Fibroblast of upper back skin (primary cell): ENCODE measurements at places on chromosomes 4 and X.

- DNase-seq, result peak; percentile 99
Observed at GRCh38 chr4:40990236-40990898, 224.0 kb downstream of the APBB2 start.

DNA sequence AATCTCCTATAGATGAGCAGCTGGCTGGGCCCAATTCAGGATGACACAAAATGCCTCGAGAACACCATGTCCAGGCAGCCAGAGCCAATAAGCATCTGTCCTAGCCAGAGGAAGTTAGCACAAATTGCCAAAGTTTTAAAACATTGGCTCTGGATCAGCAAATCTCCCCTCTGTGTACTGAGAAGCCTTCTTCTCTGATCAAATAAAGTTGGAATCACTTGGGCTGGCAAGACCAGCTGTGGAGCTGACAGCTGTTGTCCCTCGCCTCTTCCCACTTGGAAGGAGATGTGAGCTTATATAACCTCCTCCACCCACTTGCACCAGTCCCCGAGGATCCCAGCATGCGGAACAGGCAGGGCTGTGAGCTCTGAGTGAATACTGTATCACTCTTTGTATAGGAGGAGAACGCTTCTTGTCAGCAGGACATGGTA is 183.9 kb downstream of the OPHN1 start:
- no peak for DNase-seq

DNA sequence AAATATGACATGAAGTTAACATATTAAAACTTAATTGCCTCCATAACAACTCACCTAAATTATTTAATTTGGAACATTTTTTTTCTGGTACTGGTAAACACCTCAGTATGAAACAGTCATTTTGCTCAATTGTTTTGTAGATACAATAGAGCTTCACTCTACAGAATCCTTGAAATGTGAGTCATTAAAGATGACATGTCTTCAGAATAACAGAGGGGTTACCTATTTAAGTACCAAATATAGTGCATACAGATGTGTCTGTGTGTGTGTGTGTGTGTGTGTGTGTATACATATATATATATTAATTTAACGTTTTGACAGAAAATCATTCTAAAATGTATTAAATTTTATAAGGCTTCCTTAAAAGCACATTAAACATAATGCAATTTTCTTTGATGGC is 297.6 kb downstream of the INPP4B start:
- no peak for DNase-seq

GRCh38 chr4:145388043-145388442 is 93.6 kb upstream of the SMAD1 start:
- DNase-seq, result peak; percentile 6

DNA sequence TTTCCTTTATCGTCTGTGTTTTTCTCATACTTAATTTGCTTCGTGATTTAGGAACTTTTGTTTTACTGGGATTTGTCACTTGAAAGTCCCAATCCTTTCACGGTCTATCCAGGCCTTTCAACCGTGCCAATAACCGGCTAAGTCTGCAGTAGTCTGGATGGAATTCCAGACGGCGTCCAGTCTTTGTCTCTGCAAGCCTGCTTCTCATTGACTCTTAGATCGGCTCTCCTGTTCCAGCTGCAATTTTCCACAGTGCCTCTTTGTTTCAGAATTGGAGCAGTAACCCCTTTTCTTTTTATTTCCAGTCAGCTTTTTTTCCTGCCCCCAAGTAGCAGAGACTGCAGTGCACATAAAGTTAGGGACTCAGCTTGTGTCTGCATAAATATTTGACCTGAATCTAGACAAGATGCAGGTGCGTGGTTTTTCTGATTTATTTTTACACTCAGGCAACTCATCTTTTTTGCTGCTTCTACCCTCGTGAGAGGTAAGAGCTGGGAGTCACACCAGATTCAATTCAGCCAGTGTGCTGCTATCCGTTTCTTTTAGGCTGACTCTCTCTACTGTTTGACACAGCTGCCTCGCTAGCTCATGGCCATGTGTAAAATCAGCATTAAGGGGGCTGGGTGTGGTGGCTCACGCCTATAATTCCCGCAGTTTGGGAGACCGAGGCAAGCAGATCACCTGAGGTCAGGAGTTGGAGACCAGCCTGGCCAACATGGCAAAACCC is 37.4 kb upstream of the DHRSX start:
- no peak for DNase-seq

GRCh38 chr4:5889002-5889696 is 3.7 kb downstream of the CRMP1 start:
- DNase-seq, result no peak

DNA sequence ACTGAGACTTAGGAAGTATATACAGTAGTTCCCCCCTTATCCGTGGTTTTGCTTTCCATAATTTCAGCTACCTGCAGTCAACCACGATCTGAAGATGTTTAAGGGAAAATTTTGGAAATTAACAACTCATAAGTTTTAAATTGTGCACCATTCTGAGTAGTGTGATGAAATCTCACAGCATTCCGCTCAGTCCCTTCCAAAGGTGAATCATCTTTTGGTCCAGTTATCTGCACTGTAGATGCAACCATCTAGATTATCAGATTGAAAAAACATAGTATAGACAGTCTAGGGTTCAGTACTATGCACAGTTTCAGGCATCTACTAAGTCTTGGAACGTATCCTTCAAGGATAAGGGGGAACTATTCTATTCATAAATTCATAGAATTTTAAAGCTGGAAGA is 109.0 kb downstream of the ANXA3 start:
- DNase-seq, result peak; percentile 43

GRCh38 chr4:109235683-109236082 is 66.8 kb downstream of the COL25A1 start:
- DNase-seq, result no peak

DNA sequence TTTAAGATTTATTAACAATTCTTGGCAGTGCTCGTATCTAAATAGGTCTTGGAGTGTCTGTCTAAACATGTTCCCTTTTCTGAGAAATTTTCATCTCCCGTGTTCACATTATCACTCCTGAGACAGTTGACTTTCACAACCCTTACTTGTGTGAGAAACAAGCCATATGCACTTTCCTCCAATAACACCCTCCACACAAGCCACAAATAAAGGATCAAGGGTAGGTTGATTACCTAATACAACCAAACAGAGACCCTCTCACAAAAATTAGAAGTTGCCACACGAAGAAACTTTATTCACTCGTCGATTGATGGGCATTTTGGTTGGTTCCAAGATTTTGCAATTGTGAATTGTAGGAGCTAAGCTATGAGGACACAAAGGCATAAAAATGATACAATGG is 763.9 kb downstream of the TRAM1L1 start:
- no peak for DNase-seq

GRCh38 chrX:27924261-27924660 is 57.0 kb downstream of the DCAF8L1 start:
- no peak for DNase-seq

DNA sequence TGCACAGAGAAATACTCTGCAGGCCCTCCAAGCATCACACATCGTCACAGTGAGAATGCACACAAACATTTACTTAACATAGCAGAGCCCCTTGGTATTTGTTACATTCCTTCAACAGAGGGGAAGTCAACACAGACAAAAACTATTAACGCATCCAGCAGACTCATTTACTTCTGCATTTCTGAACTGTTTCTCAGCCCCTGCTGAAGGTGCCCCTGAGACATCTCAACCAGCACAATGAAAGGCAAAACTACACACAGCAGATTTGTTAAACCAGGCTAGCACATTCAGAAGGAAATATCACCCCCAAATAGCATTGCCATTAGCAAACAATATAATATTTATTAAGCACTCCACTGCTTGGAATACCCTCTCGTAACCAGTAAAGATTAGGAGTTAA is 367.0 kb downstream of the RAB28 start:
- no peak for DNase-seq
